Renal pelvis (tissue), 12 donors: ENCODE measurements at places on chromosomes 4 and X. TPM values are rescaled to one million over a fixed set of nuclear protein-coding genes. Genes with fewer than 3 reads are reported as not detected.

Gene SMIM31
- 0.73 TPM for polyA plus RNA-seq

Gene ZCCHC12
- polyA plus RNA-seq = 0.66 TPM

GRCh38 chr4:71232056-71232430 is 106.8 kb upstream of the SLC4A4 start:
- DNase-seq = no peak

DNA sequence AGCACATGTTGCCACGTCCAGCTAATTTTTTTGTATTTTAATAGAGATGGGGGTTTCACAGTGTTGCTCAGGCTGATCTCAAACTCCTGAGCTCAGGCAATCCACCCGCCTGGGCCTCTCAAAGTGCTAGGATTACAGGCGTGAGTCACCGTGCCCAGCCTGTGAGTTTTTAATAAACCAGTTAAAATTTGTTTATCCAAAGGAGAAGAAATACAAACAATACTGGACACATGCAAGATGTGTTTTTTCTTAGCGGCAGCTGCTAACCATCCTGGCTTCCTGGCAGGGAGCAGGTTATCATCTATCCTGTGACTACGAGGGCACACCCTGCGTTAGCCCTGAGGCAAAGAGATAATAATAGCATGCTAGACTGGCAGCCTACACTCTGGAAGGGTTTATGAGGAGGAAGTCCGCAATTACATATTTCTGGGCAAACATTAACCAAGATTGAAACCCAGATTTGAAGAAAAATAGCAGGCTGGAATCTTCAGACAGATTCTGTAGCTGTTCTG is 191.4 kb downstream of the SPRY1 start:
- no peak for DNase-seq

DNA sequence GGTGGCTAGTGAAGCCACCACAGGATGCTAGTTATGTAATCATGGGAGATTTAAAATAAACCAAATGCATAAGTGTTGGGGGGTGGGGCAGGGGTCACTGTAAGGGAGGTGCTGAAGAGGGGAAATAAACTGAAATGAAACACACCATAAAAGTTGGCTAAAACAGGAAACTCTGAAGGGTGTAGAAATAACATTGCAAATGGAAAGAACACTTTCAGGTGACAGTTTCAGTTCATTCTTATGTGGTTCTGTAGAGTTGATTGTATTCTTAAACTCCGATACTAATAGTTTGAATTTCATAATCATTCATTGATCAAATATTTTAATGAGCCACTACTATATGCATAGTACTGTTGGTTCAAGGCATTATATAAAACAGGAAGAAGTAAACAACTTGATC is 80.1 kb downstream of the HDAC8 start:
- DNase-seq = no peak

DNA sequence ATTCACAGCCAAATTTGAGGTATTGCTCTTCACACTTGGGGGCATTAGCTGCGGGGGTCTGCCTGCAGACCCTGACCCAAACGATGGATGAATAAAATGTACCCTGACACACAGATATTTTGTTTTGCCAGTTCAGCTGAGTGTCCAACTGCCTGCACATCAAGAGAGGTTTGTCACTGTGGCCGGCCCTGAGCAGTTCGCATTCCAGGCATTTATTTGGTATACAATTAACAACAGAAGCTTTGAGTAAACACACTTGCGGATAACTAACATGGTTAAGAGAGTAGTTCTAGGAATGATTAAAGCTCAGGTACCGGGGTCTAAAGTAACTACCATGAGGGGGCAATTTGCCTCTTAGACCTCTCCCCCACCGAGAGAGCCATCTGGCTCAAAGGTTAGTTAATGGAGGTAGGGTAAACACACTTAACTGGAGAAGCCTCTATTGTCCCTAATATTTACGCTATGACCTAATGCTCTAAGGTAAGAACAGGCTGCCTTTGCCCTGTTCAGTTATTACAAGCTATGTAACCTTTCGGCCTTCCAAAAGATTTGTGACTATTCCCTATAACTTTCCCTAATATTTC is 162.0 kb downstream of the SNCA start:
- DNase-seq = no peak

DNA sequence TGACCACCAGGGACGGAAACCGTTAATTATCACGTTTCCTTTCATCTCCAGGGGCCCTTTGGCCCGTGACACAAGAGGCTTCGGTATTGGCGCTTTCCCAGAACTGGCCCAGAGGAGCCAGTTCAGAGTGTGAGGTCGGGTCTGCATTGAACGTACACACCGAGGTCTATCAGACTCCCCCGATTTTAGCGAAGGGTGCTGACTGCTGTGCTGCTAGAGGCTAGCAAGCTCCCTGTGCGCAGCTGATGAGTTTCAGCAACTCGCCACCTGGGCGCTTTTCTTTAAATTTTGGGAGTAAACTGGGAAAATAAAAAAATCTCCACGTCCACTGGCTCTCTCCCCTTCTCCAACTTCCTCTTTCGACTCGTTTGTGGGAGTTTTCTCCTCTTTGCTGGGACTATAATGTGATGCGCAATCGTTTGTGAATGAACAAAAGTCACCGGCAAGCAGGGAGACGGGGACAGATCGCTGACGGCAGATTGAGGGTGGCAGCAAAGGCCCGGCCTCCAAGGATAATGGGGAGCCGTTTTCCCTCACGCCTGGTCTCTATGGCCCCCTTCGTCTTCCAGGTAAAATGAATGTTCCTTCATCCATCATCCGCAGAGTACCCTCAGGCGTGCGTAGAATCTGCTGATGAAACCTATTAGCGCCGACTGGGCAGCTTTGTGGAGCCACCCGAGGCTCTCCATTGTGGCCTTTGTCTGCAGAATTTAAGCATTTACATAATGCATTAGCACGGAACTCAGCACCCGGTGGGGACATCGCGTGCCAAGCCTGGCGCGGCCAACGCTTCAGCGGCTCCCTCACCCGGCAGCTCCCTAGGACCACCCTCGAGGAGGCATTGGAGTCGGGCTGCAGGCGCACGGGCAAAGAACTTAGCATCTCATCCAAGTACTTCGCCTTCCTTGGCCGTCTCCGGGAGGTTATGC is 1.6 kb upstream of the LRAT start:
- no peak for DNase-seq

Gene IDUA
- 19.0 TPM for polyA plus RNA-seq

DNA sequence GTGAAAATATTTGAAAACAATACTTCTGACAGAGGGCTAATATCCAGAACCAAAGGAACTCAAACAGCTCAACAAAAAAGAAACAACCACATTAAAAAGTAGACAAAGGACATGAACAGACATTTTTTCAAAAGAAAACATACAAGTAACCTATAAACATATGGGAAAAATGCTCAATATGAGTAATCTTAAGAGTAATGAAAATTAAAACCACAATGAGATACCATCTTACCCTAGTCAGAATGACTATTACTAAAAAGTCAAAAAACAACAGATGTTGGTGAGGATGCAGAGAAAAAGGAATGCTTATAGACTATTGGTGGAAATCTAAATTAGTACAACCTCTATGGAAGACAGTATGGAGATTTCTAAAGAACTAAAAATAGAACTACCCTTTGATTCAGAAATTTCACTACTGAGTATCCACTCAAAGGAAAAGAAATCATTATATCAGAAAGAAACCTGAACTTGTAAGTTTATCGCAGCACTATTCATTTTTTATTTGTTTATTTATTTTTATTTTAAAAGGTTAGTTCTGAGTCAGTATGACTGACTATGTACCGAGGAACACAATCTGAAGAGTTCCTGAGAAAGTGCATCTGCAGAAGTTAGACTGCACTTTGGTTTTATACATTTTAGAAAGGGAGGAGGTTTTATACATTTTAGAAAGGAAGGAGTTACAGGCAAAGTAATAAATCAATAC is 231.3 kb downstream of the INPP4B start:
- DNase-seq = no peak

- DNase-seq = no peak
Observed at GRCh38 chr4:73727685-73728084, 12.7 kb upstream of the CXCL8 start.

Gene PRPS1
- polyA plus RNA-seq = 51.2 TPM

Gene MAGEA2
- not detected for polyA plus RNA-seq

Gene ALPK1
- polyA plus RNA-seq = 10.0 TPM

Gene PDZD11
- 48.8 TPM for polyA plus RNA-seq

Gene TMEM192
- polyA plus RNA-seq = 28.8 TPM

DNA sequence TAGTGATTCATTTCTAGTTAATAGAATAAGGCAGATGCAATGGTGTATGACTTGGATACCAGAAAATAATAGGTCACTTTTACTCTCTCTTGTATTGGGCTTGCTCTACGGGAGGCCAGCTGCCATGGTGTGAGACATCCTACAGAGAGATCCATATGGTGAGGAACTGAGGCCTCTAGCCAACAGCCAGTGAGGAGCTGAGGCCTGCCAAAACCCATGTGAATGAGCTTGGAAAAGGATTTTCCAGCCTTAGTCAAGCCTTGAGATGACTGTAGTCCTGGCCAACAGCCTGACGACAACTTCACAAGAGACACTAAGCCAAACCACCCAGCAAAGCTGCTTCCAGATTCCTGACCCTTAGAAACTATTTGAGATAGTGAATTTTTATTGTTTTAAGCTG is 1300.2 kb downstream of the RAPGEF2 start:
- no peak for DNase-seq

GRCh38 chr4:147879676-147880075 is 147.8 kb downstream of the ARHGAP10 start:
- no peak for DNase-seq

DNA sequence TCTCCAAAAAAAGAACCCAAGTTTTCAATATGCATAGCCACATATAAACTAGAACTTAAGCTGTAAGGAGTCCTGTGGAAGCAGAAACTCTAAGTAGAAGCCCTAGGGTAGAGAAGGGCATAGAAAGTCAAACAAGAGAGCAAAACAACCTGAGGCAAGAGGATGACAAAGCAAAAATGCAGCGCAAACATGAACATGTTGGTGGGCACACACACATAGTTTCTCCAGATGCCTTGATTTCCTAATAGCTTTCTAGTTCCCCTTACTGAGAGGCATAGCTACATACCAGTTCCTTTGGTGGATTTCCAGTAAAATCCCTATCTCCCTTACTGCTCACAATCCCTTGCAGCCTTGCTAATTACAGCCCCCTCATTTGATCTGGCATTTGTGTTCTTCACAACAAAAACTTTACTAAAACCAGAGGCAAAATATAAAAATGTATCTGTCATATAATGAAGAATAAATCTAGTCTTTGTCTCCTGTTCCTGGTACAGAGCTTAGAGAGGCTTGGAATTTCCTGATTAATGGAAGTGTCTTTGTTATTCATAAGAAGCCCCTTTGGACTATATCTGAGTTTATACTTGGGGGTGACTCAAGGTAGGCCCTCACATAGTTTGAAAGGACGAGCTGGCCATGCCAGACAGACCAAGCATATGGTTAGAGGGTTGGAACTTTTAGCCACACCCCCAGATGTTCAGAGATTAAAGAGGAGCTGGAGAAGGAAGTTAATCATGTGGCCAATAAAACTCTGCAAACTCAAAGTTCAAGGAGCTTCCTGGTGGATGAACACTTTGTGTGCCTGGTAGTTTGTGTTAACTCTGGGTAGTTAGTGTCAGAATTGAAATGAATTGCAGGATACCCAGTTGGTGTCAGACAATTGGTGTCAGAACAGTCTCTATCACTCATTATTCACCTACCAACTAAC is 52.7 kb upstream of the ZCCHC13 start:
- DNase-seq = no peak

- no peak for DNase-seq
Observed at GRCh38 chrX:1226249-1226648, 13.8 kb upstream of the CRLF2 start.

- DNase-seq = no peak
Observed at GRCh38 chr4:79381161-79381560, 26.9 kb downstream of the GK2 start.

Gene HSFX2
- 0.17 TPM for polyA plus RNA-seq

DNA sequence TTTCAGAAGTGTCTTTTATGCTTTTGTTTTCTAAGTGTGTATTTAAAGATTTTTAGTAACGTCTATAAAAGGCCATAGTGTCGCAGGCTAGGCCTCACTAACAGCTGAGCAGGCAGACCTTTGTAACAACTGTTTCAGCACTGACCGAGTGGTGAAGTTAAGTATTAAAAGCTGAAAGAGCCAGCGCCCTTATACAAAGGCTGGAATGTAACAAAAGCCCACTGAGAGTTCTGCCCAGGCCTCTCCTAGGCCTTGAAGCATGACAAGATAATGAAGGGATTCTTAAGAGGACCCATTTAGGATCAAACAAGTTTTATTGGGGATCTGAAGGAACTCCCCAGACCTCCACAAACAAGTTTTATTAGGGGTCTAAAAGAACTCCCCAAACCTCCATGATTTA is 722.5 kb upstream of the PRKX start:
- DNase-seq = no peak

DNA sequence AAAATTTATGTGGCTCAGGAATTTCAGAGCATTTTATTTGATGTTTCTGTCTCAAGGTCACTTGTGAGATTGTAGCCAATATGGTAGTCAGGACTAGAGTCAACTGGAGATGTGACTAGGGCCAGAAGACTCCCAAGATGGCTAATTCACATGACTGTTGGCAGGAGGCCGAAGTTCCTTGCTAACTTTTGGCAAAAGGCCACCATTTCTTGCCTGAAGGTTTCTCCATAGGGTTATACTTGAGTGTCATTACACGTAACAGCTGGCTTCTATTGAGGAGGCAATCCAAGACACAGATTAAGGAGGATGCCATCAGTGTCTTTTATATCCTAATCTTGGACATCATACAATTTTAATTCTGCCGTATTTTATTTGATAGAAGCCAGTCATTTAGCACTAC is 162.3 kb upstream of the MAOA start:
- DNase-seq = no peak

Gene FREM3
- polyA plus RNA-seq = 0.07 TPM

GRCh38 chr4:175504318-175504717 is 307.7 kb downstream of the GPM6A start:
- DNase-seq = no peak

- DNase-seq = peak; percentile 35
Observed at GRCh38 chr4:74038425-74039314, at the start of gene CXCL3. Gene CXCL3, minus strand, starts transcription at chr4:74038689. Its CDS starts 78 bp downstream, at chr4:74038611.
